ENCODE measurements at places on chromosomes 2 and 18.

DNA sequence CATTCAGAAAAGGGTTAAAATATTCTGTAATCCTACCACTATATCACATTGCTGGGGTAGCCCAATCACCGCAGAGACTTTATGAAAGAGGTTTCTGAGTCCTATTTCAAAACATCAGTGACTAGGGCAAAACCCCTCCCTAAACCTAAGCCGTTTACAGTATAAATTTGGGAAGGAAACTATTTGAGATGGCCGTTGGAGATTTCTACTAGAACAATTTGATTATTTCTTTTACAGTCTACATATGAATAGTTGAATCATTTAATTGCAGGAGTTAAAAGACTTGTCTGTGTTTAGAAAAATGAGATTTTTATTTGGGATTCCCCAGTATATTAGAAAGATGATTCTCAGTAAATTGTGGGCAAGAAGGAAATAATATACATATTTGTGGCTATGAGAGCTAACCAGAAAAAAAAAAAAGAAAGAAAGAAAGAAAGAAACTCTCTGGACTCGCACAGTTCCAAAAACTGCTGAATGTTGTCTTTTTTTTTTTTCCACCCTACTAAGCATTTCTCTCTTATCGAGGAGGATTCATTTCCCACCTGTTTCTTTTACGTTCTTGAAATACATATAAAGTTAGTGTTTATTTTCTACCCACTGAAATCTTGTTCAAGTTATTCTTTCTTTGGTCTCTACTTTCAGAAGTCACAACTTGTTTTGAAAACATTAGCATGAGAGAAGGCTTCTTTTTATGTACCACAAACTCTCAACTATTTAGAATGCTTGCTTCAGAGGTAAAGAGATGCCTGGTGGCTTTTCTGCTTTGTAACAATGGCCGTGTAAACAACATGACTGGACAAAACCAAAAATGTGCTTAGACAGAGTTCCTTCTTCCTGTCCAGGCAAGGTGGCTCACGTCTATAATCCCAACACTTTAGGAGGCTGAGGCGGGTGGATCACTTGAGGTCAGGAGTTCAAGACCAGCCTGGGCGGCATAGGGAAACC, 65.9 kb downstream of the BCL2 start:
- DNase-seq = no peak

DNA sequence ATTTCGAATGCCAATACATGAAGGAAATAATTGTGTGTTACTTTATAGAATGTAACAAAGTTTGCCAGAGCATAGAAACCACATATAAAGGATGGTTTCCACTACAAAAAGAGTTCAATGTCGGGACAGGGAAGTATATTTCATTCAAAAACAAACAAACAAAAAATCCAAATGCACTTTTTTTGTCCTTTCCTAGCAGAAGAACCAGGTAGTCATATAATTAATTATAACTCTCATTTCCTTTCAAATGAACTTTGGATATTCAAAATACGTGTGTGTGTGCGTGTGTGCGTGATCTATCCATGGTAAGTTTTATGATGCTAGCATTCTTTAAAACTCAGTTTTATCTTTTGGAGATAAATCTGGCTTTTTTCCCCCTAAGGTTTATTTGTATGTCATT, 8.3 kb downstream of the FN1 start:
- DNase-seq = no peak

DNA sequence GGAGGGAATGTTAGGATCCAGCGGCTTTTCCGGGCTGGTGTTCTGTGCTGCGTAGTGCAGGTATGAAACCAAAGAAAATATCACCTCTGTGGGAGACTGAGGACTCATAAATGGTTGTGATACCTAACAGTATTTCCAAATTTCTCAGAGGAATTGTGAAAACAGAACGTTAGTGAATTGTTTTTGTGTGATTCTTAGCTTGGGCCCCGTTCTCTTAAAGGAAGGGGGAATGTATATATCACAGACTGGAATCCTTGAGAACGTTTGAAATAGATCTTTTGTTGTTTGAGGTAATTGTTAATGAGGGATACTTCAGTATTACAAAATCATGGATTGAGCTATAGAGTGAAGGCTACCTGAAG, 834 bp downstream of the ZNF638 start:
- DNase-seq = no peak

DNA sequence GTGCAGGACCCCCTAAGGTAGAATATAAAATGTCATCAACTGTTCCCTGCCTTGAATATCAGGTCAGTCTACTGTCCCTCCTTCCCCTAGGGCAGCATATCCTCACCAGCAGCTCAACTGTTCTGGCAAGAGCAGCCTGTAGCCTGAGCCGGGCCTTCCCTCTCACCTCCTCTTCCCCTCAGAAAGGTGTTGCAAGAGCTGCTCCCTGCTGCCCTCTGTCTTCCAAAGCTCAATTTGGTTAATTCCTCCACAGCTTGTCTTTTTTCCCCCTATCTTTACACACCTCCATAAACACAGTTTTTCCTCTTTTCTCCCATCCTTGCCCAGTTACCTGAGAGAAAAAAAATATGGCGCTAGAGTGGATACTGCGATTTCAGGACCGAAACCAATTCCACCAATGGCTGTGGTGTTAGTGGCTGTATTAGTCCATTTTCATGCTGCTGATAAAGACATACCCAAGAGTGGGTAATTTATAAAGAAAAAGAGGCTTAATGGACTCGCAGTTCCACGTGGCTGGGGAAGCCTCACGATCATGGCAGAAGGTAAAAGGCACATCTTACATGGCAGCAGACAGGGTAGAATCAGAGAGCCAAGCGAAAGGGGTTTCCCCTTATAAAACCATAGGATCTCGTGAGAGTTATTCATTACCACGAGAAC, 184.7 kb downstream of the MREG start:
- no peak for DNase-seq

DNA sequence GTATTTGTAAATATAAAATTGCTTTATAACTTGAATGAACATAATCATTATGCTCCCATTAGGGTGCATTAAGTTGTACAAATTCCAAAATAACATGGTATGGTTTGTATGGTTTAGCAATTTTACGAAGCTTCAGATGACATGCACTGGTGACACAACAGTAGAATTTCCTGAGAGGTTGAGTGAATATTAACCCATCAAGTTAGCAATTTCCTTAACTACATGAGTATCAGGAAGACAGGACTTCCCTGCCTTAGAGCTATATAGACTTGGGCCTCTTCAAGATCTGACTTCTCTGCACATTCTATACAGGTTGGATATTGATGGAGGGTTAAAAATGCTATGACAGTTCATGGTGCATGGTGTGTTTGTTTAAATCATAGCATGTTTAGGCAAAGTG, 60.2 kb downstream of the ZC3H6 start:
- DNase-seq = no peak

DNA sequence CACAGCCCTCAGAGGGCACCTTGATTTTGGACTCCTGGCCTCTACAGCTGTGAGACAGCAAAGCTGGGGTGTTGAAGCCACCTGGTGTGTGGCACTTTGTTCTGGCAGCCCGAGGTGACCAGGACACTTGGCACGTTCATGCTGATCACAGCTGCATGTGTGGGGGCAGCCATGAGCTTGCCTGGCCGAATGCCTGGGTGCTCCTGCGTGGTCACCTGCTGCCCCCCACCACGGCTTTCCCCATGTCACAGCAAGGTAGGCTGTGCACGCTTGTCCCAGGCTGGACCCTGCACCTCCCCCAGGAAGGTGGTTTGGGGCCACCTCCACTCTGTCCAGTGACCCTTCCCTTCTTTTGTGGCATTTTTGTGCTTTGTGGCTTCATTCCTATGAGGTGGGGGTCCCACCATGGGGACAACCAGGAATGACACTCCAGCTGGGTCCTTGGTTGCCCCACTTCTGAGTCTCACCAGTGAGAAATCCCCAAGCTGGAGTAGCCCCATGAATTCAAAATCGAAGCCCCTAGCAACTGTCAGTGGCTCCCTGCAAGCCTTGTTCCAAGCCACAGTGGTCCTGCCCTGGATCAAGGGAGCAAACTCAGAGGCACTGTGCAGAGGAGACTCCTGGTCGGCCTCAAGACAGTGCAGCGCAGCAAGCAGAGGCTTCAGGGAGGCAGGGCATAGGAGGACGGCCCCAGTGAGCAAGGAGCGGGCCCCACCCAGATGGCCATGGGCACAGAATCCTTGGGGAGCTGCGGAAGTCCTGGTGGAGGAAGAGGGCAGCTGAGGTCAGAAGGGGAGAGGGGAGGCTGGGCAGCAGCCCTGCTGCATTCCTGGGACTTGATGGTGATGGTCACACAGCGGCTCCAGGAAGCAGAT, 121.4 kb upstream of the HS6ST1 start:
- no peak for DNase-seq

- DNase-seq = no peak
Observed at GRCh38 chr2:38737925-38738324, 13.2 kb downstream of the SRSF7 start.

DNA sequence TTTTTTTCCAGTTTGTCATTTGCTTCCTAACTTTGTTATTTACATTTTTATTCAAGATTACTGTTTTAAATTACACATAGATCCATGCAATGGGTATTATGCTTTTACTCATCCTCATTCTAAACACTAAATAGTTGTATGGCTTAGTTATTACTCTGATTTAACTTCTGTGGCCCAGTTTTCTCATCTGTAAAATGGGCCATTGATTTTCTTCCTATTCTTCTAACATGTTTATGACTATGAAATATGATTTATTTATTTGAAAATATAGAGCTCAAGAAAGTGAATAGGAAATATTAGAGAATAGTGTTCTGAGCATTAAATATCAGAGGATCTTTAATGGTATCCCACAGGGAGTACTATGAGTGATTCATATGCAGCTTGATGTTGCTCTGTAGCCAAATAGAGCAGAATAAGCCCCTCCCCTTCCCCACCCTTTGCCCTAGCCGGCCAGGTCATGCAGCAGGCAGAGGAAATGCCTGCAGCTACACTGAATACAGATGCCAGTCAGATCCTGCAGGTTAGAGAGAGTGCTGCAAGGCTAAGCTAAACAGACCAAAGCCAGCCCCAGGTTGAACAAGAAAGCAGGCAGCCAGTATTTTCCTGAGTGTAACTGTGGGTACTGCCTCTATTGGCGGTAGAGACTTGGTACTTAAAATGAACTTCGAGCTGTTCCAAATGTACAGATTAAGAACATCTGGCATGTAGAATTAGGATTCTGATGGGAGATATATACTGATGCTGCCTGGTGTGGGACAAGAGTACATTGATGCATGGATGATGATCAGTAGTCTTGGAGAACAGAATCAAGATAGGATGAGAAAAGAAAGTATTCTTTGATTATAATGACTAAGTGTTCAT, 11.7 kb upstream of the ACYP2 start:
- DNase-seq = no peak

DNA sequence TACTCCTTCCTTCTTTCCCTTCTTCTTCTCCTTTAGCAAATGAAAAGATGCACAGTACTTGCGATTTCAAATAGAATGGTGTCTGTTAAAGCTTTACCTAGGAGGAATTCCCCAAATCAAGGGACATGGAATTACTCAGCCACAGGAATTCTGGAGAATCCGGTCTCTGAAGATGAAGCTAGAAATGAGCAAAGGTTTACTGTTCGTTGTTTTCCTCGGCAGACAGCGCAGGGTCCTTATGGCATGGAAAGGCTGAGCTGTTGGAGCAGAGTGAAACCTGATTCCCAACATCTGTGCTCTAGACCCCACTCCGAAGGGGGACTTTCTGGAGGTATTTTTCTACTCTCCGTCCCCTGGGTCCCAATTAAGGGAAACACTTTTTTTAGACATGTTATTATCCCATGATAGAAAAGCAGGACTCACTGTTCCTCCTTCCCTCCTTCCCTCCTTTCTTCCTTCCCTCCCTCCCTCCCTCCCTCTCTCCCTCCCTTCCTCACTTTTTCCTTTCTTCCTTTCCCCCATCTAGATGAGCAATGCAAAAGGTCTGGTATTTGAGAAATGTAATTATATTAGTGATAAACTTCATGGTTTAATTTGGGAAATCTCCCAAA, 47.1 kb downstream of the CDCA7 start:
- no peak for DNase-seq

DNA sequence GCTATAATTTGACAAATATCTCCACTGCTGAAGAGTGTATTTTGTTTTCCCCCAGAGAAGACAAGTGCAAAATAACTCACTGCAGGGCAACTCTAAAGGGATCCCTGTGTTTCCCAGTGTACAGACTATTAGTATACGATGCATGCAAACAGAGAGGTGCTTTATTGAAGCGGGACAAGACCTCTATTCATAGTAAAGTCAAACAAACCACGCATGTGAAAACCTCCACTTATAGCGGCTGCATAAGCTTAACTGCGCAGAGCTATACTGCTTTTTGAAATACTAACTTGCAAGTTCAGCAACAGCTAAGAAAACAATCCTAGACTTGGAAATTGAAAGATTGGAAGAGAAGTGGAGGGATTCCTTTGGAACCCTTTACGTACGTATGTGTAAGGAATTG, 15.6 kb downstream of the RNF144A start:
- no peak for DNase-seq

DNA sequence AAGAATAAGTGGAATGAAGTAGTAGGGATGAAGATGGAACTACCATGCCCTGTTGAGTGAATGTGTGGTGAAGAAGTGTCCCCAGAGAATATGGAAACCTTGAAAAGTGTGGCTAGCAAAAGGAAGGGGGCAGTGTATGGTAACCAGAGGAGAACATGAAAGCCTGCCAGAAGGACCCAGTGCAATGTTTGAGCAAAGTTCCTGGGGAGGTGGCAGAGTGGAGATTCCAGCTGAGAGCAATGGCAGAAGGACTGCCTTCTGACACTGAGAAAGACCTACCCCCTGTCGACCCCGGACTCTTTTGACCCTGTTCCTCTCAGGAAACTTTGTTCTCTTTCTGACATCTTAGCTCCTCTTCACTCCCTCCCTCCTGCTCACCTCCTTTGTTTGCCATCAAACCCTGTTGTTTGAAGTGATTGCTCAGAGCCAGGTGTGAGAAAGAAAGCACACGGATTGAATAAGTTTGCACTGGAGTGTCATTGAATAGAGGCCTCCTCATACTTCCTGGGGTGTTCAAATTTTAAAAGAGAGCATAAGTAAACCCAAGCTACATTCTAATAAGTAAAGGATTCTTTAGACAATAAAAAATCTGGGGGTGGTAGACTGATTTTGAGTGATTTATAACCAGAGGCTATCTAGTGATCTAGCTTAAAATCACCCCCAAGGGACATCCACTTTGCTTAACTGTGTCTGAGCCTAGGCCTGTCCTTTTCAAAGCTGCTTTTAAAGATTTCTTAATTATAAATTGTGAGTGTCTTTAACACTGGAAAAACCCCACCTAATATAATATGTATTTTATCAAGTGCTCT, 57.1 kb downstream of the TRIB2 start:
- DNase-seq = no peak

- DNase-seq = no peak
Observed at GRCh38 chr2:57126410-57126809, 920.2 kb upstream of the VRK2 start.

GRCh38 chr2:231221761-231222160, 23.3 kb downstream of the ARMC9 start:
- no peak for DNase-seq

GRCh38 chr2:30643674-30644073, 163.6 kb downstream of the CAPN13 start:
- no peak for DNase-seq
